Vein endothelial cell (primary cell): ENCODE measurements at places on chromosomes 7 and 10. TPM values are rescaled to one million over a fixed set of nuclear protein-coding genes. Genes with fewer than 3 reads are reported as not detected.

The KLF6 gene
- total RNA-seq = 105 and 131 TPM in 2 replicates

The OIT3 gene
- total RNA-seq = 0.19 TPM in 1 of 2 replicates, not detected in the other

The PRKAR2B gene
- total RNA-seq = 18.9 and 43.8 TPM in 2 replicates

The GTPBP10 gene
- 10.8 and 16.9 TPM in 2 replicates for total RNA-seq

The CALML3 gene
- total RNA-seq = not detected in 2 replicates

The ZC3HAV1L gene
- 29.7 and 33.0 TPM in 2 replicates for total RNA-seq
